MCF 10A (cell line): ENCODE measurements at places on chromosomes 6 and 20. TPM values are rescaled to one million over a fixed set of nuclear protein-coding genes. Genes with fewer than 3 reads are reported as not detected.

Gene BMP2
- 6.7 and 7.7 TPM in 2 replicates for total RNA-seq

DNA sequence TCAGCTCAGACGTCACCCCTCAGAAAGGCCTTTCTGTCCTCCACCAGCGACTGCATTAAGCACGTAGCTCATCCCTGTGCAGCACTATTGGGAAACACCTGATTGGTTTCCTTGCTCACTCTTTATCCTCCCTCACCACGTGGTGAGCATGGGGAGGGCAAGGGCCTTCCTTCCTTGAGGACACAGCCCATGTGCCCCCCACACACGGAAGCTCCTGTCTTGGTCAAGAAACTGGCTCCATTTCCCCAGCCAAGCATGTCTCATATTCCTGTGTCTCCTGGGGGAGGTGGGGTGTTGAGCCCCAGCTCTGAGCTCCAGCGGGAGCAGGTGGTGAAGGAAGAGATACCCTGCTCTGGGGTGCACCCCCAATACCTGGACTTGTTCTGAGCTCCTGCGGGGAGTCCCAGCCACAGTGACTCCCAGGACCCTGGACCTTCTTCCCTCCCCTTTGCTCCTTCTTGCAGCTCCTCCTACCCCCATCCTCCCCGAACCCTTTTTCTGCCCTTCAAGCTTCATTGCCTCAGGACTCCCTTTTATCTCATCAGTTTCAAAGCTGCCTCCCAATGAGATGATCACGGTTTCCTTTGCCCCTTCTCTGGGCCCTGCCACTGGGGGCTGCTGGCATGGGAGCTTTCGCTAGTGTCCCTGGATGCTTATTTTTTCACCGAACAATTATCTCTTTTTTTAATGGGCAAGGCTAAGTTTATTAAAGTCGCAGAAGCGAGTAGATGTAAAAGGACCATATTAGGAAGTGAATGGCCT, 230.1 kb downstream of the TFAP2C start:
- H3K27me3 ChIP-seq = peaks cover 39% of the 10 kb centered on the region
- peaks cover 5% of the 10 kb centered on the region for H3K36me3 ChIP-seq
- no peak for DNase-seq
- H3K4me1 ChIP-seq = peaks cover 12% of the 10 kb centered on the region

DNA sequence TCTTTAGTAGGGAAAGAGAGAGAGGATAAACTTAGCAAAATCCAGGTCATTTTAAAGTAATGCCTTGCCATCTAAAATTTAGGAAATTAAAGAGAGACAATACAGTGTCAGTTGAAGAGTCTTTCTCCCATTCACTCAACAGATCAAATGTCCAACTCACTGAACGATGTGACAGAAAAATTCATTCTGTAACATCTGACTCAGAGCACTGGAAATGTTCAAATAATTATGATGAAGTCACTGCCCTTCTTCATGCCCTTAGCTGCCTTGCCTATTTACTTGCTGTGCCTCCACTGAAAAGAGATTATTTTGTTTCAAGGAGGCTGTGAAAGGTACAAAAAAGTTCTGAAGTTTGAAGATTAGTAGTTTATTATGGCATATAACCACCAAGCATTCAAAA, 434.8 kb downstream of the ADGRB3 start:
- no peak overlapping the region for H3K27ac ChIP-seq
- DNase-seq = no peak
- peaks cover 58% of the 10 kb centered on the region for H3K27me3 ChIP-seq

DNA sequence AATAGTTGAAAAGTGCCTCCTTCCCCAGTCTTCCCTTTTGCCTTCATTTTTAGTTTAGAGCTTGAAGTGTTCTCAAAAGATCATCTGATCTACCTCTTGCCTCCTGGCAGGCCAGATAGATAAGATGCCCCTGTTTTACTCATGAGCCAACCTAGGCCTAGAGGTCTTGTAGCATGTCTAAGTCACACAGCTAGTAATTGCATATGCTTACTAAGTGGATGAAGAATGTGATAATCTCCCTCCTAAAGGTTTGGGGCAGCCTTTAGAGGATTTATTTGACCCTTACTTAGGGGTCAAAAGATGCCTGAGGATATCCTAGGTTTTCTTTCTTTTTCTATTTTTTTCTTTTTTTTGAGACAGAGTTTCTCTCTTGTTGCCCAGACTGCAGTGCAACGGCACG, 2.1 kb downstream of the C6orf141 start:
- H3K4me3 ChIP-seq = peak overlapping the region; percentile 90
- peaks cover 17% of the 10 kb centered on the region for H3K36me3 ChIP-seq
- H3K27me3 ChIP-seq = no peaks in the 10 kb centered on the region
- H3K4me1 ChIP-seq = peaks cover 32% of the 10 kb centered on the region

DNA sequence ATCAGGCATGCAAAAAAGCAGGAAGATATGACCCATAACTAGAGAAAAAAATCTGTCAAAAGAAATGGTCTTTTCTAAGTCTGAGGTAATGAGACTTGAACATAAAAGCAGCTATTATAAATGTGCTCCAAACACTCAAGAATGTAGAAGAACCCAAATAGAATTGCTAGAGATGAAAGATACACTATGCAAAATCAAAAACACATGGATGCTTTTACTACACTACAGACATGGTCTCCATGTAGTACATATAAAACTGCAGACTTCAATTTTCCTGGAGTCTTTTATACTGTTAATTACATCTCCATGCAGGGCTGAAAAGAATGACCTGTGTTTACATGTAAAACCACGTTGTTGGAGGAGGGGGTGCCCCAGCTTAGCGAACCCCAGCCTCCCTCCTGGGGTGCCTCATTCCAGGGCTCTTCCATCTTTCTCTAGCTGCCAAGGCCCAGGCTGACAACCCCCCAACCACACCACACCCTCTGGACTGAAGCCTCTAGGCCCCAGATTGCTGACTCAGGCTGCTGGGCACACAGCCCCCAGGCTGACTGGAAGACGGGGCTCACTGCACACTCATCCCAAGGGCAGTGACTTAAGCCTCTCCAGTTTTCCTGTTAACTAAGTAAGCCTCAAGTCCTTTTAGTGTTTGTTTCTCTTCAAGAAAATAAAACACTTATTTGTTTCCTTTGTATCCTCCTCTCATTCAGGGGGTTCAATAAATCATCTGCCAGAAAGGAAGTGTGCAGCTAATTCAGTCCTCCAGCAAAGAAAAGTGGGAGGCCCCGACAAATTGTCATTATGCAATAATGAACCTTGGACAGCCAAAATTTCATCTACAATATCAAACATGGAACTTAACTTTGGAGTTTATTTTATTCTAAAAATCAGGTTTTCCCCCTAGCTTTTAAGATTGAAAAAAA, 26.0 kb upstream of the PLAGL1 start:
- no peaks in the 10 kb centered on the region for H3K27me3 ChIP-seq
- no peak overlapping the region for H3K27ac ChIP-seq
- H3K4me3 ChIP-seq = no peak overlapping the region

DNA sequence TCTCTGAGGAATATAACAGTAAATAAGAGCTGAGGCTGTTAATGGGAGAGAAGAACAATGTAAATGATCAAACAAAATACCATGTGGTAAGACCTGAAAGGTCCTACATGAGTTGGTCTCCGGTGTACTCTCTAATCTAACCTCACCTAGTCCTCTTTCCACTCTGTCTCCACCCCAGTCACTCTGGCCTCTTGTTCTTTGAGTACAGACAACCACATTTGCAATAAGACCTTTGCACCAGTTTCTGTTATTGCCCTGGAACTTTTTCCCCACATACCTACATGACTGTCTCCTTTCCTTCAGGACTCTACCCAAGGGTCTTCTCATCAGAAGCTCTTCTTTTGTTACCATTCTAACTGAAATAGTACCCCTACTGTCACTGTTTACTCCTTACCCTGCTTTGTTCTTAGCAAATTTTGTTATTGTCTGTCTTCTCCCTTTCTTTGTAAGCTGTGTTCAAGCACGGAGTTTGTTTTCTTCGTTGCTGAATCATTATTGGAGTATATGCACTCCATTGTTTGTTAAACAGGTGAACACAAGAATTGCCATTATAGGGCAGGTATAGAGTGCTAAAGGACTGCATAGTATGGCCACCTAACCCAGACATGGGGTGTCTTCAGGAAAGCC, 37.3 kb downstream of the MAPK14 start:
- H3K4me1 ChIP-seq = peaks cover 26% of the 10 kb centered on the region
- H3K27ac ChIP-seq = no peak overlapping the region

- no peaks in the 10 kb centered on the region for H3K36me3 ChIP-seq
- DNase-seq = peak; percentile 63
- peaks cover 43% of the 10 kb centered on the region for H3K4me1 ChIP-seq
- no peak overlapping the region for H3K27ac ChIP-seq
- H3K27me3 ChIP-seq = no peaks in the 10 kb centered on the region
Measured at GRCh38 chr6:16337295-16337975, 99.0 kb downstream of the GMPR start.
